KG1 (cell line): ENCODE measurements at places on chromosomes 11 and 22.

- no peak for DNase-seq
These were observed 426 bp downstream of the LZTR1 start for GRCh38 chr22:20982563-20982882.

DNA sequence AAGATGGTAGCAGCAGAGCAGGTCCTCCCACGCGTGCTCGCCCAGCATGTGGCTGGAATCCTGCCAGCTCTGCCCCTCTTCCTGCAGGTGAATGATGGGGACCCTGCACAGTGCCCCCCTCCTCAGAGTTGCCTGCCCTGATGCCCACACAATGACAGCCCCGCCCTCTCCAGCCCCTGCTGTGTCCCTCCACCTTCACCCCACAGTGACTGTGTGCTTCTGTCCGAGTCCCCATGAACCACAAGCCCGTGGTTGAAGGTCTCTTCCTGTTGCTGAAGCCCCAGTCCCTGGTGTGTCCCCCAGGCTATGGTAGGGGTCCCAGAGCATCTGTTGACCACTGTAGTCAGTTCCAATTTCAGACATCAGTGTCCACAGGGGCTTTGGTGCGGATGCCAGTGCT, 71.0 kb downstream of the BRD1 start:
- no peak for DNase-seq

- no peak for DNase-seq
These were observed 79.6 kb downstream of the PKNOX2 start for GRCh38 chr11:125244166-125244565.

DNA sequence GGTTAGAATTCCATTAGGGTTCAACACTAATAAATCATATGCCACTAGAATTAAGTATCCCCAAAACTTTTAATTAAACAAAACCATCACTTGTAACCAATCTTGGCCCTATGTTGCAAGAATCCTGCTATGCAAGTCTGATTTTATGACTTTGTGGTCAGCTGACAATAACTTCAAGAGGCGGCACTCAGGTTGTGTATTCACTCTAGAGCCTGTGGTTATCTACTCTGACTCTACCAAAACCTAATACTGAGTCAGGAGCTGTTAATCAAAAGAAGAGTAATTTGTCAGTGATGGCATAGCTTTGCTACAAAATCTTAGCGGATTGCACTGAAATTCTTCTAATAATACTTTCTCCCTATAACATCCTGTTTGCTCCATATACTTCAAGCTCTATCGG, 253.7 kb downstream of the AASDHPPT start:
- DNase-seq, result no peak

- peak; percentile 64 for DNase-seq
These were observed 13.5 kb downstream of the PGA5 start for GRCh38 chr11:61254403-61255025.

DNA sequence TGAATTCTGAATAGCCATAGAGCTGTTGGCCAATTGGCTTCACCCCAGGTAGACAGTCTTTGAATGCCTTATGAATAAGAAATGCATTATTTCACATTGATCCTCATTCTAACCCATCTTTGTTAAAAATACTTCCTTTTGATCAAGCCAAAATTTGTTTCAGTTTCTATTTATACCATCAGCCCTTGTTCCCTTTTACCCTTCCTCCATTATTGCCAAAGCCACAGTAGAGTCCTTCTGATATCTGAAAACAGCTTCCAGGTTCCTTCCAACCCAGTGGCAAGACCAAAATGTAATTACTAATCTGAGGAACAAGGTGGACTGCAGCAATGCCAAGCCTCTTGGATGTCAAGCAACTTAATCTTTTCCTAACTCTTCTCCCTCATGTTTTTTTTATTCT, 458.8 kb downstream of the BUD13 start:
- DNase-seq, result no peak

DNA sequence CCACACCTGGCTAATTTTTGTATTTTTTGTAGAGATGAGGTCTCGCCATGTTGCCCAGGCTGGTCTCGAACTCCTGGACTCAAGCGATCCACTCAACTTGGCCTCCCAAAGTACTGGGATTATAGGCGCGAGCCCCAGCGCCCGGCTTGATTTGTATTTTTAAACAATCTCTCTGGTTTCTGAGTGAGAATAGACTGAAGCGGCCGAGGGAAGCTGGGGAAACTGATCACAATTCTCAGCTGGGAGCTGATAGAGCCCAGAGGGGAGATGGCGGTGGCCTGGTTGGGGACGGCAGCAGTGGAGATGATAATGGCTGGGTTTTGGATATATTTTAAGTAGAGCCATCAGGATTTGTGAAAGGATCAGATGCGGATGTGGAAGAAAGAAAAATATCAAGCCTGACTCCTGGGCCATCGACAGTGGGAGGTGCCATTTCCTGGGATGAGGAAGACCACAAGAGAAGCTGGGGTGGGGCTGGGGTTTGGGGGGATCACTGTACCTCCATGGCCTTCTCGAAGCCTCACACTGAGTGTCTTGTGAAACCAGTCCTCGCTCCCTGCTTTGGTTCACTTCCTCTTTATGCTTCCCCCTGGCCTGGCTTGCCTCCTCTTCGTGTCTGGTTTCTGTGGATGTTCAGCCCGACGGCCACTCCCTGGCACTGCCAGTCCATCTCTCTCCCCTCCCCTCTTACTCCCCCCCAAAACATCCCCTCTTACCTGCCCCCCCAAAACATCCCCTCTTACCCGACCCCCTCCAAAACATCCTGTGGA, 51.9 kb downstream of the IGLL1 start:
- no peak for DNase-seq

- no peak for DNase-seq
These were observed 6.6 kb downstream of the RTL6 start for GRCh38 chr22:44491269-44492035.

DNA sequence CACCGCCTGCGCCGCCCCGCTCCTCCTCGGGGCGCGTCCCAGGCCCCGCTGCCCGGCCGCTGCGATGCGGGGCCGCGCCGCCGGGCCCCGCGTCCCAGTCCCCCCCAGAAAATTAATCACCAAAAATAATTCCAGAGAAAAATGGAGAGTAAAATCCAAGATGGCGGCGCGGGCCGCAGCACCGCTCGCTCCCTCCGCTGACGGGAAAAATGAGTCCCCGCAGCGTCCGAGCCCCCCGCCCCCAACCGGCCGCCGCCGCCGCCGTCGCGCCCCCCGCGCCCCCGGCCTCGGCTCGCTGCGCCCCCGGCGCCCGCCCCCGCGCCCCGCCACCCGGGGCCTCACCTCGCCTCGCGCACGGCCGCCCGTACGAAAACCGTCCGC, at the start of gene KMT5B:
Gene KMT5B, minus strand, starts transcription at position 162 of the 381 bp plus-strand sequence. CDS start 23,220 bp downstream, outside the sequence.
- DNase-seq, result peak; percentile 45
